ENCODE measurements at places on chromosomes 11 and 22. TPM values are rescaled to one million over a fixed set of nuclear protein-coding genes. Genes with fewer than 3 reads are reported as not detected.

DNA sequence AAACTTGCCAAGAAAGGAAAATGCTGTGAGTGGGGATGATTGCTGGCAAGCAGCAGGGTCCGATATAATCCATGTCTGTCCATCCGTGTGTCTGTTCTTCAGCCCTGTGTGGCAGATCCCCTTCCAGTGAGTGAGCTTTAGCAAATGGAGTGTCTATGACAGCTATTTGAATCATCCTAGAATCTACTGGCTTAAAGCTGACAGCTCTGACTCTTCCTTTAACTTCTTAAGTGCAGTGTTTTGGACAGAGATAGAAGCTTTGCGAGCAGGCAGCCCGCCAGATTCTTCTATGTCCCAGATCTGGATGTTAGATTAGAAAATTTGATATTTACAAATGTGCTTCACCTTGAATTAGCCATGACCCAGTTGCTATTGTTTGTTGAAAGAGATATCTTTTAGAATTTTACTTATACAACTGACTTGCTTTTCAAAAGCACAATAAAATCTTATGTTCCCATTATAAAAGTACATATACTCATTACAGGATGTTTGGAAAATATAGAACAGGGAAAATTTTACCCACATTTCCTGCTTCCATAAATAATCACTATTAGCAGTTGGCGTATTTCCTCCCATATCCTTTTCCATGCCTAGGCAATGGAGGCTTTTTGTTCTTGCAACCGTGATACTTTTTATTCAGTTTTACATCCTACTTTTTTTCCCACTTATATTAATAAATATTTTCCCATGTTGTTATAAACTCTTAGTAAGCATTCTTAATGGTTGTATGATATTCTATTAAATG lies 124.5 kb downstream of the COMMD9 start:
- no peaks in the 10 kb centered on the region for H3K4me1 ChIP-seq
- H3K27me3 ChIP-seq = peaks cover 2% of the 10 kb centered on the region
- H3K4me3 ChIP-seq = no peak overlapping the region
- H3K27ac ChIP-seq = no peak overlapping the region
- DNase-seq = no peak

The CHST1 gene
- 0.24 TPM for total RNA-seq

DNA sequence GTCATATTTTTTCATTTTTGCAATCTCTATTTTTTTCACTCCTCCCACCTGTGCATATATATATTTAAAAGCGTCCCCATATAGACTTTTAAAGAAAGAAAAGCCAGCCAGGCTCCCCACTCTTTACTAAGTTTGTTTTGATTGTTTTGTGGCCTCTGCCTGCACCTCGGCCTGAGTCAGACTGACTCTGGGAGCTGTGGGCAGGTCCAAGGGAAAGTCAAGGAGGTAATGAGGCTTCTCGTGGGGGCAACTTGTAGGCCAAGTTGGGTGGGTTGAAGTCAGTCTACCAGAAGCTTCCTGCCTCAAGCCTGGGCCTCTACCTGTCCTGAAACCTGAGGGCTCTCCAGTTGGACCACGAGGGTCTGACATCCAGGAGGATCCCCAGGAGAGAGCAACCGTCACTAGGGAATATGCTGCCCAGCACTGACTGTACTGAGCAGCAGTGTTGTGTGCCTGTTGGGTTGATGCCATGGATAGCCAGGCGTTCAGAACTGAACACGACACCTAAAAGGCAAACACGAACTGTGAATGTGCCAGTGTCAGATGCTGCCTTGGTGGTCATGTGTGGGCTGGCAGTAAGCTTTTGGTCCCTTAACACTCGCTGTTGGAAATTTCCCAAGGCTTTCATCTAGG lies 58.8 kb downstream of the BMAL1 start:
- no peak for DNase-seq
- no peak overlapping the region for H3K4me3 ChIP-seq
- H3K4me1 ChIP-seq = peaks cover 80% of the 10 kb centered on the region
- H3K36me3 ChIP-seq = no peaks in the 10 kb centered on the region
- H3K27me3 ChIP-seq = no peaks in the 10 kb centered on the region
- H3K27ac ChIP-seq = no peak overlapping the region

- no peaks in the 10 kb centered on the region for H3K27me3 ChIP-seq
- H3K4me3 ChIP-seq = no peak overlapping the region
- no peaks in the 10 kb centered on the region for H3K36me3 ChIP-seq
- DNase-seq = peak; percentile 3
Observed at GRCh38 chr22:50739894-50740293, 1.9 kb downstream of the ACR start.

The TRIM29 gene
- not detected for total RNA-seq

- no peaks in the 10 kb centered on the region for H3K4me1 ChIP-seq
- no peaks in the 10 kb centered on the region for H3K36me3 ChIP-seq
- H3K27me3 ChIP-seq = peaks cover 1% of the 10 kb centered on the region
- no peak overlapping the region for H3K4me3 ChIP-seq
- no peak for DNase-seq
Observed at GRCh38 chr22:47798229-47798628, 1035.8 kb downstream of the TBC1D22A start.

- H3K4me1 ChIP-seq = no peaks in the 10 kb centered on the region
- no peak overlapping the region for H3K4me3 ChIP-seq
- no peak for DNase-seq
- no peak overlapping the region for H3K27ac ChIP-seq
- H3K27me3 ChIP-seq = peaks cover 6% of the 10 kb centered on the region
- H3K36me3 ChIP-seq = no peaks in the 10 kb centered on the region
Observed at GRCh38 chr11:111193924-111194490, 51.5 kb upstream of the POU2AF2 start.

The CCDC89 gene
- total RNA-seq = not detected

- H3K27ac ChIP-seq = no peak overlapping the region
- H3K4me3 ChIP-seq = no peak overlapping the region
- H3K36me3 ChIP-seq = peaks cover 5% of the 10 kb centered on the region
Observed at GRCh38 chr11:33315822-33316221, 58.6 kb downstream of the HIPK3 start.

The SH3BP1 gene
- 97.6 TPM for total RNA-seq

DNA sequence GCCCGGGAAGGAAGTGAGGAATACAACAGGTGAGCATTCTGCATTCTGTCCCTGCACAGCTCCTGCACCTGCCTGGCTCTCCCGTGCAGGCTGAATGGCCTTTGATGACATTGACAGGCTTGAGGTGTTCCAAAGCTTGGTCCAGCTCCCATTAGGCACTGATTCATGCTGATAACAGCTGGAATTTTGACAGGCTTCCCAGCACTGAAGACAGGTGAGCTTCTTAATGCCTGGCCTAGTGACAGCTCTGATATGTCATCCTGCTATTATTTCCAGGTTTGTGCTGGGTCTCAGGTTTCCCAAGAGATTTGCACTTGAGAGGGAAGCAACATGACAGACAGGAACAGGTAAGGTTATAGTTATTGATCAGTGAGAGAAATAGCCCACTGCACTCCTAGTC lies 58.0 kb upstream of the MTNR1B start:
- H3K36me3 ChIP-seq = no peaks in the 10 kb centered on the region
- H3K27ac ChIP-seq = no peak overlapping the region
- H3K4me3 ChIP-seq = no peak overlapping the region
- DNase-seq = no peak
- H3K27me3 ChIP-seq = peaks cover 3% of the 10 kb centered on the region
- H3K4me1 ChIP-seq = no peaks in the 10 kb centered on the region

The PHETA2 gene
- total RNA-seq = 2.8 TPM

DNA sequence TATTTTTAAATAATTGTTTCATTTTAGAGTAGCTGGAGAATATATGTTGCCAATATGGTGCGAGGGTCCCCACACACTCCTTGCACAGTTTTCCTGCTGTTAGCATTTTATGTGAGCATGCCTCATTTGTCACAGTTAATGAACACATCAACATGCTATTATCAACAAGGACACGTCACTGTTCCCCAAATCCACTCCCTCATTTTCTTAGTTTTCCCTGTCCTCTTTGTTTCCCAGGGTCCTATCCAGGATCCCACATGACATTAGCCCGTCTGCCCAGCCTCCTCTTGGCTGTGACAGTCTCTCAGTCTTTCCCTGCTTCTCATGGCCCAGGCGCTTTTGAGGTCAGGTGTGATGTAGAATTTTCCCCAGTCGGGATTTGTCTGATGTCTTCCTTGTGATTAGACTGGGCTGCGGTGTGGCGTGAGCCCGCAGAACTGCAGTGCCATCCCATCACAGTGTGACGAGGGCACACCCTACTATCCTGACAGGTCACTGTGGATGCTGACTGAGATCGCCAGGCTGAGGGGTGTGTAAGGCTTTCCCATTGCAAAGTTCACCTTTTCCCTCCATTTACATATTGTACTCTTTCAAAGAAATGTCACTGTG lies 450.6 kb upstream of the B3GAT1 start:
- no peaks in the 10 kb centered on the region for H3K4me1 ChIP-seq
- peaks cover 9% of the 10 kb centered on the region for H3K27me3 ChIP-seq
- no peak for DNase-seq
- H3K4me3 ChIP-seq = no peak overlapping the region

DNA sequence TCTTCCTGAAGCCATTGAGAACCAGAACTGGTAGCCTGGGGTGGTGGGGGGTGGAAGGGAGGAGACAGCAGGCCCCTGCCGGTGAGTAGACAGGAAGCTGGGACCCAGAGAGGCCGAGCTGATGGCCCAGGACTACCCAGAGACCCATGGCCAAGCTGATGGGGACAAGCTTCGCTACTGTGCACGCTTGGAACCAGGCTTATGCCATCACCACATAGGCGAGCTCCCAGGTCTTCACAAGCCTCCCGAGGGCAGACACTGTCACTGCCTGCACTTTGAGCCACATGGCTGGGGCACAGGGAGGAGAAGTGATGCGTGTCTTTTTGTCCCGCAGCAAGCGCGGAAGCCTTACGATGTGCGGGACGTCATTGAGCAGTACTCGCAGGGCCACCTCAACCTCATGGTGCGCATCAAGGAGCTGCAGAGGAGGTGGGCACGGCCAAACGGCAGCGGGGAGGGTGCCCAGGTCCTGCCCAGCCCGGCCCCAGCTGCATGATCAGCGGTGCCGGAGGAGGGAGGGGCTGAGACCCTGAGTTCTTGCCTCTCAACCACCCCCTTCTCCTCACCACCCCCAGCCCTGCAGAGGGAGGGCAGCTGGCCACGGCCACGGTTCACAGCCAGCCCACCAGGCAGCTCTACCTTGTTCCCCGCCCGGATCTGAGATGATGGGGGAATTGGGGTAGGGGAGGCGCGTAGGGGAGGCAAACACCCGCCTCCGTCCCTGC lies 76.0 kb upstream of the KCNQ1OT1 start:
- no peaks in the 10 kb centered on the region for H3K27me3 ChIP-seq
- peaks cover 13% of the 10 kb centered on the region for H3K4me1 ChIP-seq

The MS4A12 gene
- total RNA-seq = not detected

The NAALAD2 gene
- not detected for total RNA-seq

- no peak overlapping the region for H3K27ac ChIP-seq
- H3K36me3 ChIP-seq = peaks cover 5% of the 10 kb centered on the region
- DNase-seq = no peak
- H3K4me1 ChIP-seq = peaks cover 75% of the 10 kb centered on the region
- H3K27me3 ChIP-seq = no peaks in the 10 kb centered on the region
Observed at GRCh38 chr11:47516155-47516554, 36.8 kb downstream of the CELF1 start.

The MPPED2 gene
- total RNA-seq = not detected

DNA sequence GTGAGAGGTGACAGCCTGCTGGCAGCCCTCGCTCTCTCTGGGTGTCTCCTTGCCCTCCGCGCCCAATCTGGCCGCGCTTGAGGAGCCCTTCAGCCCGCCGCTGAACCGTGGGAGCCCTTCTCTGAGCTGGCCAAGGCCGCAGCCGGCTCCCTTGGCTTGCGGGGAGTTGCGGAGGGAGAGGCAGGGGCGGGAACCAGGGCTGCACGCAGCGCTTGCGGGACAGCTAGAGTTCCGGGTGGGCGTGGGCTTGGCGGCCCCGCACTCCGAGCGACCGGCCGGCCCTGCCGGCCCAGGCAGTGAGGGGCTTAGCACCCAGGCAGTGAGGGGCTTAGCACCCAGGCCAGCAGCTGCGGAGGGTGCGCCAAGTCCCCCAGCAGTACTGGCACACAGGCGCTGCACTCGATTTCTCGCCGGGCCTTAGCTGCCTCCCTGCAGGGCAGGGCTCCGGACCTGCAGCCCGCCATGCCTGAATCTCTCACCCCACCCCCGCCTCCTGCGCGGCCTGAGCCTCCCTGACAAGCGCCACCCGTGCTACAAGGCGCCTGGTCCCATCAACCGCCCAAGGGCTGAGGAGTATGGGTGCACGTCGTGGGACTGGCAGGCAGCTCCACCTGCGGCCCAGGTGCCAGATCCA lies 1526.1 kb downstream of the FAM181B start:
- H3K27me3 ChIP-seq = no peaks in the 10 kb centered on the region
- no peak overlapping the region for H3K4me3 ChIP-seq
- no peaks in the 10 kb centered on the region for H3K4me1 ChIP-seq

The PANX2 gene
- total RNA-seq = 3.5 TPM

DNA sequence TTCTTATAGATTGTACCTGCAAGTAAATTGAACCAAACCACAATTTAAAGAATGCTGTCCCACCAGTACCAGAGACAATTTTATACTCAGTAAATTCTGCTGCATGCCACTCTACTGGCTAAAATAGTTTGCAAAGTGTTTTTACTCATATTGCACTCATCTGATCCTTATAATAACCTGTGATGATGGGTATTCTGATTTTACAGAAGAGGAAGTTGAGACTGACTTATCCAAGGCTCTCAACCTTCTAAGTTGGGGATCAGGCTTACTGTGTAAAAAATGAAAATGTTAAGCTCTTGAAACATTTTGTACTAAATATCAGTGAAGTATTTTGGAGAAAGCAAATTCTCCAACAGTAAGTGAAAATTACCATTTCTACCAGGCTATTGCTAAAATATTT lies 37.9 kb downstream of the RNF169 start:
- H3K27ac ChIP-seq = no peak overlapping the region
- peaks cover 16% of the 10 kb centered on the region for H3K36me3 ChIP-seq
- no peak for DNase-seq
- peaks cover 21% of the 10 kb centered on the region for H3K4me1 ChIP-seq
- no peaks in the 10 kb centered on the region for H3K27me3 ChIP-seq

DNA sequence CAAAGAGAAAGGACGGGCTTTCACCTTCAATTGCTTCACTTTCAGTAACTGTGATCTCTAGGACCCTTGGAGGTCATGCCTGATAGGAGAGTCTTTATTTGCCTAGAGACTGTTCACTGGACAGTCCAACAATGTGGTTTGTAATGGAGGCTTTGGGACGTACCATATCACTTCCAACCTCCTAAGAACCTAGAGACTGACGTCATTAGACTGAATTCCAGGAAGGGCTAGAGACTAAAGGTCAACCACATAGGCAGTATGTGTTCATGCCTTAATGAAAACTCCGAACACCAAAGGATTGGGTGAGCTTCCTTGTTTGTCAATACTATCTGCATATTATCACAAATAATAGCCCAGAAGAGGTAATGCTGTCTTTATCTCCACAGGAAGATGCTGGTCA lies 53.7 kb upstream of the CNTN5 start:
- no peaks in the 10 kb centered on the region for H3K4me1 ChIP-seq
- no peaks in the 10 kb centered on the region for H3K36me3 ChIP-seq
- H3K27ac ChIP-seq = no peak overlapping the region
- DNase-seq = no peak
- H3K4me3 ChIP-seq = no peak overlapping the region

GRCh38 chr11:2913019-2913431 lies 16.2 kb downstream of the PHLDA2 start:
- no peak overlapping the region for H3K27ac ChIP-seq
- H3K27me3 ChIP-seq = no peaks in the 10 kb centered on the region
- DNase-seq = no peak
- no peaks in the 10 kb centered on the region for H3K36me3 ChIP-seq
- H3K4me3 ChIP-seq = no peak overlapping the region
- peaks cover 11% of the 10 kb centered on the region for H3K4me1 ChIP-seq
